Left hindlimb (tissue), 1 donor: ENCODE measurements at places on chromosomes 16 and 17.

- DNase-seq, result no peak
Observed at GRCh38 chr17:64368277-64368676, 22.4 kb downstream of the PECAM1 start.

GRCh38 chr16:2689968-2690801, 7.9 kb downstream of the KCTD5 start:
- DNase-seq, result no peak

DNA sequence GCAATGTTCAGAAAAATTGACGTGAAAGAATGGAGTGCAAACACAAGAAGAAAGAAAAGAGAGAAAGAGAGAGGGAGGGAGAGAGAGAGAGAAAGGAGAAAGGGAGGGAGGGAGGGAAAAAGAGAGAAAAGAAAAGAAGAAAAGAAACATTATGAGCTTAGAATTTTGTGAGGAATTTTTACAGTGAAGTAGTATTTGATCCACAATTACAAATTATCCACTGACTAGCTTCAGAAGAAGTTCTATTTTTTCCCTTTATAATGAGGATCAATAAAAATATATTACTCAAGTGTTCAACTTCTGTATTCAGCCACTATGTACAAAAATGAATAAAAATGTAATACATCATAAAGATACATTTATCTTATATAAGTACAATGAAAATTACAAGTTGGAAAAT, 494.5 kb upstream of the CA10 start:
- no peak for DNase-seq

DNA sequence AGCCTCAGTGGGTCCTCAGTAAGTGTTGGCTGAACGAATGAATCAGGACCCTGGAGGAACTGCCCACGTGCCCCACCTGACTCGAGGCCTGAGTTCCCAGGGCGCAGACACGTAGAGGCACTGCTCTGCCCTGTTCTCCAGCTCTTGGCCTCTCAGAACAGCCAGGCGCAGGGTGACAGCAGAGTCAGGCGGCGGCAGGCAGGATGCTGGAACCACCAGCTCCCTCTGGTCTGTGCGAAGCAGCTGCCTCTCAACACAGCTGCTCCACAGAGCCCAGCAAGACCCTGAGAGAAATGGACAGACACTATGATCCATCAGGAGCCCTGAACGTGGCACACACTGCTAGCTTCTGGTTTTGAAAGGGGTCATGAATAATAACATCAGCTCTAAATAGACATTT, 53.1 kb upstream of the BCO1 start:
- no peak for DNase-seq

- DNase-seq, result no peak
Observed at GRCh38 chr17:27578718-27579085, 52.3 kb upstream of the LGALS9 start.
